ENCODE measurements at places on chromosomes 5 and 9. TPM values are rescaled to one million over a fixed set of nuclear protein-coding genes. Genes with fewer than 3 reads are reported as not detected.

Gene PIP5K1B
- total RNA-seq = not detected

Gene DMRT2
- 0.30 TPM for total RNA-seq

Gene EIF4E1B
- total RNA-seq = not detected

Gene SLC34A1
- not detected for total RNA-seq

Gene CPLANE1
- 6.5 TPM for total RNA-seq

Gene OXCT1
- total RNA-seq = 39.0 TPM

Gene FOXI1
- total RNA-seq = 0.59 TPM

Gene GCNT4
- total RNA-seq = 0.02 TPM

Gene SPINK6
- not detected for total RNA-seq

Gene FAM81B
- not detected for total RNA-seq

Gene CCL19
- not detected for total RNA-seq

Gene TAL2
- total RNA-seq = not detected

Gene GMCL2
- not detected for total RNA-seq

Gene LCN2
- total RNA-seq = not detected

Gene LMBRD2
- 6.4 TPM for total RNA-seq

Gene MEIKIN
- total RNA-seq = not detected

Gene FAM78A
- 0.64 TPM for total RNA-seq

Gene CATSPER3
- total RNA-seq = 1.5 TPM

Gene C8G
- total RNA-seq = not detected

Gene FCN2
- not detected for total RNA-seq

Gene FOXD4L5
- total RNA-seq = not detected

Gene IFNA10
- total RNA-seq = not detected

Gene GFI1B
- total RNA-seq = not detected

Gene FOXD4
- total RNA-seq = not detected

Gene SMIM27
- total RNA-seq = not detected

Gene GRIN3A
- not detected for total RNA-seq

Gene C5orf52
- total RNA-seq = not detected

Gene DNM1
- total RNA-seq = 0.20 TPM

Gene PCDHGA9
- not detected for total RNA-seq

Gene ATP10B
- total RNA-seq = not detected

Gene GPR21
- not detected for total RNA-seq

Gene NR2F1
- total RNA-seq = 73.0 TPM

Gene LRRC19
- not detected for total RNA-seq

Gene CDX1
- total RNA-seq = not detected

Gene ERAP2
- 0.43 TPM for total RNA-seq

Gene ADAMTS12
- 8.1 TPM for total RNA-seq

Gene IL7R
- total RNA-seq = 3.4 TPM

Gene AMBP
- total RNA-seq = 0.26 TPM

Gene TERT
- total RNA-seq = 0.72 TPM

Gene EQTN
- not detected for total RNA-seq

Gene IFNA21
- total RNA-seq = not detected

Gene BARHL1
- not detected for total RNA-seq

Gene ZNF608
- 7.5 TPM for total RNA-seq

Gene PDLIM4
- 130 TPM for total RNA-seq
